ENCODE measurements at places on chromosomes 16 and 17.
A peak's percentile ranks its signal among the peaks of the same experiment; 100 is the strongest.

GRCh38 chr16:59754854-59755253, 1020.7 kb upstream of the GOT2 start:
- no peak for DNase-seq

DNA sequence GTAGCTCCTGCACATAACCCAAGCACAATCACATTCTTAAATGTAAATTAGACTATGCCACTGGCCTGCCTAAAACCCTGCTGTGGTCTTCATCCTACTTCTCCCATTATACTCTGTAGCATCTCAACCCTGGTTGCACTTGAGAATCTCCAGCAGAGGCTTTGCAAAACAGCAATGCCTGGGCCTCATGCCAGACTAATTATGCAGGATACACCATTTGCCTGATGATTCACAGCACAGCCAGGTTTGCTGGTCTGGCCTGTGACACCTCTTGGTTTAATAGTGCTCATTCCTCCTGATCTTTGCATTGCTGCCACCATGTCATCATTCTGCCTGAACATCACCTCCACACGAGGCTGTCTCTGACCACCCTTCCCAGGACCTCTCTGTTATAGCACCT, 491.9 kb upstream of the TOM1L1 start:
- no peak for DNase-seq

DNA sequence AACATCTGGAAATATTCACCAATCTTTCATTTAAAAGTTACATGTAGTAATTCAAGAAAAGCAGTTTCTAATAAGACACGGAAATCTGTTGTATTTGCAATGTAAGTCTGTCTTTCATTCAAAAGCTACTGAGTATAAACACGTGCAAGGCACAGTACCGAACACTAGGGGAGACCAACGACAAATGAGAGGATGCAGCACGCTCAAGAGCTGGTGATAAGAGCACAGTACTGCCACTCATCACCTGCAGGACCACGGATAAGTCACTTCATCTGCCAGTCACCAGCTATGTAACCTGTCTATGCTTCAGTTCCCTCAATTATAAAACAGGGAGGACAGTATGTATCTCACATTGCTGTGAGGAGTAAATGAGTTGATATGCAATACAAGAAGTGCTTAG, 67.1 kb downstream of the CLEC18A start:
- no peak for DNase-seq

DNA sequence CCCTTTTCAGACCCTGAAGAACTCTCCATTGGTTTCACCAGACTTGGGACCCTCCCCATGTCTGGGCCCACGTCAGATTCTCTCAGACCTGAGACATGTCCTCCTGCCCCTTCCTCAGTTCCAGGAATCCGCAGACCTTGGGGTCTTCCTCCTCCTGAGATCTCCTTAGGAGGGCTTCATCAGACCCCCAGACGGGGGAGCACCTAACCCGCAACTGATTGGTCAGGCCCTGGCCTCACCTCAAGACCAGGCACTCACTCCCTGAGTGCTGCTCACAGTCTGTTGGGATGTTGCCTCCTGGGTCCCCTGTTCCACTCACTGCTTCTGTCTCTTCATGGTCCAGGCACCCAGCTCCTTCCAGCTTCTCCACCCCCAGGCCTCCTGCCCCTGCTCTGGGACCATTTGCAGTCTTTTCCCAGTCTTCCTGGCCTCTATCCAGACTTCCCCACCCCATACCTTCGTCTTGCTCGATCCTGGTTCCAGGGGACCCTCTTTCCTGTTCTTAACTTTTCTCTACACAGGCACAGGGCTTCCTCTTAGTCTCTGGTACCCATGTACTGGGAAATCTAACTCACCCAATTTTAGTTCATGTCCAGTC, 1.2 kb downstream of the GID4 start:
- no peak for DNase-seq

- DNase-seq = no peak
These were observed 5.1 kb downstream of the SNAI3 start for GRCh38 chr16:88681084-88681680.

- no peak for DNase-seq
These were observed 12.2 kb upstream of the CBFA2T3 start for GRCh38 chr16:88988980-88989811.

- no peak for DNase-seq
These were observed 7.1 kb downstream of the NUDT16L1 start for GRCh38 chr16:4700380-4700996.

DNA sequence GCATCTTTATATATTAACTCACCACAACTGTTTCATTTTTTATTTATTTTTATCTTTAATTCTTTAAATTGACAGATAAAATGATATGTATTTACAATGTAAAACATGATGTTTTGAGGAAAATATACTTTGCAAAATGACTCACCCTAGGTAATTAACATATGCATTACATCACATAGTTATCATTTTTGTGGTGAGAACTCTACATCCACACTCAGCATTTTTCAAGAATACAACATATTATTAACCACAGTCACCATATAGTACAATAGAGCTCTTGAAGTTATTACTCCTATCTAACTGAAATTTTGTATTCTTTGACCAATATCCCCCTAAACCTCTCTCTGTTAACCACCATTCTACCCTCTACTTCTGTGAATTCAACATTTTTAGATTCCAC, 194.7 kb upstream of the KIF2B start:
- no peak for DNase-seq

- no peak for DNase-seq
These were observed 207.3 kb downstream of the NTN1 start for GRCh38 chr17:9228408-9229159.

- no peak for DNase-seq
These were observed 7.1 kb upstream of the RAB40C start for GRCh38 chr16:582614-583331.

DNA sequence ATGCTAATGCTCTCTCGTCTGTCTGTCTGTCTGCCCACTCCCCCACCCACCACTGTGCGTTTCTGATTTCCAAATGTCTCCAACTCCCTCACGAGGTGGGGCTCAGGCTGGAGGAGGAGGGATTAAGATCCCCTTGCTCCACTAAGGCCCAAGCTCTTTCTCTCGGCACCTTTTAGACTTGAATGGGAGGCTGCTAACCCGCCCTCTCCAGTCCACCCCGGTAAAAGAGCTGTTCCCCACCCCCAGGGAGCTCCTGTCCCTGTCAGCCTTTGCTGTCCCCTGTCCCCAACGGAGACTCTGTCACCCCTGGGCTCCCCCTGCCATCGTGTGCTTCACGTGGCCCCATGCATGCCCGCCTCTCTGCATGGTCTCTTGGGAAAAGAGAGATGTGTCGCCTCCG, 68.5 kb upstream of the PLCG2 start:
- no peak for DNase-seq

DNA sequence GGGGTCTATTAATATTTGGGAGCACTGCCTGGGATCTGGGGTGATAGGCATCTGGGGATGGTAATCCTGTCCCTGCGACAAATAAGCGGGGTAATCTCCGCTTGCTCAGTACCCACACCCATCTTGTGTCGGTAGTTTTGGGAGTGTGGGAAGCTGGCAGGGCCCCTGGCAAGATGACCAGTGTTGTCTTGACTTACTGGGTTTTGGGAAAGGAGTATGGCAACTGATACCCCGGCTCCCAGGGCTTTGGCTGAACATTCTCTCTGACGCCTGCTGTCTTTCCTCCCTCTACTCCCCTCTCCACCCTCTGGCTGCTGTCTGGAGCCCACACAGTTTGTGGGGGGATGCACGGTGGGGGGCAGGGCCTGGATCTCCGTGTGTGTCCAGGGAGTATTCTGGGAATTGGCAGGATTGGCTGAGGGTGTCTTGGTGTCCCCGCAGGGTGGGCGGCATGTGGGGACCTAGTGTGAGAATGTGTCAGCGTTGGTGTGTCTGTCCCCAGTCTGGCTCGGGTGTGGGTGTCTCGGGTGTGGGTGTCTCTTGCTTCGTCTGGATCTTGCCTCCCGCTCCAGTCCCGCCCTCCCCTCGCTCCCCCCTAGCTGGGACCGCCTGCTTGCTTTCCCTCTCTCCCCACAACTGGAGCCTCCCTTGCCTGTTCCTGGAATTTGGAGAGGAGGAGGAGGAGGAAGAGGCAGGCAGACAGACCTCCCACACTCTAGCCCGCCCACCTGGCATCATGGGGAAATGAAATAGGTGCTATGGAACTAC, 12.0 kb downstream of the RARA start:
- no peak for DNase-seq

- no peak for DNase-seq
These were observed 15.3 kb upstream of the IL21R start for GRCh38 chr16:27386674-27387073.

- DNase-seq = no peak
These were observed 61.9 kb downstream of the WWP2 start for GRCh38 chr16:69823831-69824563.

- no peak for DNase-seq
These were observed 1.8 kb upstream of the BCL6B start for GRCh38 chr17:7020894-7021664.

- no peak for DNase-seq
These were observed 686 bp downstream of the SRCAP start for GRCh38 chr16:30699615-30700099.

GRCh38 chr17:31581491-31581890, 190.0 kb downstream of the RAB11FIP4 start:
- no peak for DNase-seq

GRCh38 chr17:40647624-40648383, at the start of gene SMARCE1:
Gene SMARCE1 (minus strand): TSS chr17:40647818. CDS start chr17:40645802, 2,016 bp downstream.
- peak; percentile 50 for DNase-seq

GRCh38 chr16:77643176-77643575, 79.1 kb upstream of the NUDT7 start:
- DNase-seq = no peak

- no peak for DNase-seq
These were observed 7.6 kb downstream of the RAB40B start for GRCh38 chr17:82690786-82691489.

GRCh38 chr16:12205378-12206097, 229.0 kb downstream of the SNX29 start:
- DNase-seq = no peak

DNA sequence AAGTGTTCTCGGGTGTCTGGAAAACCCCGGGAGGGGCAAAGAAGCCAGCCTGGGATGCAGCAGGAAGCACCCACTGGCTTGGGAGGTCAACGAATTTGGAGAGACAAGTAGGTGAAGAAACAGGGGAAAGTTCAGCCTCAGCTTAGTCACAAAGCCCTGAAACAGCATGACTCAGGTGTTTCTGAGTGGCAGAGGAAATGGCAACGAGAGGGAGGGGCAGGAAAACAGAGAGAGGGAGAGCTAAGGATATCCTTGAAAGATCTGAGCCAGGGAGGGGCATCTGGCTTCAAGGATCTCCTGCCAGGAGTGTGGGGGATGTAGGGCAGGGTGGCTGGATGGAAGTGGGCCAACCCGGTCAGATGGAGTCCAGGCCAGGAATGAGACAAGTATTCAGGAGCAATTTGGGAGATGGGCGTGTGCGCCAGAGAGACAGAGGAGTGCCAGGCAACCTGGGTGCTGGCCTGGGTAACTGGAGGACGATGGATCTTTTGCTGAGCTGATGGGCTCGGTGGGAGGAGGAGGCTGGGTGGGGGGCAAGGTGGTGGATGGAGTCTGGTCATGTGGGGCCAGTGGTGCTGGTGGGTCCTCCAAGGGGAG, 27.2 kb downstream of the ABCC3 start:
- no peak for DNase-seq

All from stimulated activated CD8-positive, alpha-beta memory T cell treated with anti-CD3 and anti-CD28 coated beads, Interleukin-4, amount 100 ng/mL, for 24 hours (primary cell).